ENCODE measurements at places on chromosomes 4 and X.

DNA sequence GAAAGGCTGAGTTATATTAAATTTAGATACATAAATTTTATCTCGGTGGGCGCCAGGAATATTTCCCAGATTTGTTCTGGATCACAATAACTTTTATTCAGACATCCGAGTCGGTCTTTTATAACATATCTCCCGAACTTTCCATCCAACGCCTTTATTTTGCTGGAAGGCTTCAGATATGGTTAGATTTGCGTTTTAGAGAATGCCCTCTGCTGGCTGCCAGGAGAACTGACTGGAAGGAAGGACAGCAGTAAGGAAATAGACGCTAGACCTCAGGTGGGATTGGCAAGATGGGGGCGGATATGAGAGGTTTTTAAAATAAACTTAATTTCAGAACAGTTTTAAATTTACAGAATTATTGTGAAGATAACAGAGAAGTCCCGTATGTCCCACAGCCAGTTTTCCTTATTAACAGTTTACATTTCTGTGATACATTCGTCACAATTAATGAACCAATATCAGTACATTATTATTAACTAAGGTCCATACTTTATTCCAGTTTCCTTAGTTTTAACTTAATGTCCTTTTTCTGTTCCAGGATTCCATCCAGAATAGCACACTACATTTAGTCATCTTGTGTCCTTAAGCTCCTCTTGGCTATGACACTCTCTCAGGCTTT is 4.6 kb upstream of the KANTR start:
- peak; percentile 45 for DNase-seq

GRCh38 chrX:19291086-19291485 is 52.6 kb upstream of the PDHA1 start:
- DNase-seq: no peak

DNA sequence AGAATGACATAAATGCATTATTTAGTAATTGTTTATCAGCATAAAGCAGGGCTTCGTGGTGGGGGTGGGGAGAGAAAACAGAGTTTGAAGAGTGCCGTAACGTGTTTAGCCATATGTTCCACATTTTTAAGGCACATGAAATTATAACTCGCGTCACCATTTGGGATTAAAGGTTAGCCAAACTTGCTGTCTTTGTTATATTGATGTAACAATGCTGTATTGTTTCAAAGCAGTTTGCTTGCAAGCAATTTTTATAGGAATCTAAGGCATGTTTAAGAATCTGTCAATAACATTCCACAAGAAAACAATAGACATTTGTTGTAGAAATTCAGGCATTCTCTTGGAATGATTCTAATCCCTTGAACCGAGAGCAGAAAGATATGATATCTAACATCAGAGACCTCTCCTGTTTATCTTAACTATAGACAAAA is 78.3 kb downstream of the CLDN22 start:
- peak; percentile 47 for DNase-seq

DNA sequence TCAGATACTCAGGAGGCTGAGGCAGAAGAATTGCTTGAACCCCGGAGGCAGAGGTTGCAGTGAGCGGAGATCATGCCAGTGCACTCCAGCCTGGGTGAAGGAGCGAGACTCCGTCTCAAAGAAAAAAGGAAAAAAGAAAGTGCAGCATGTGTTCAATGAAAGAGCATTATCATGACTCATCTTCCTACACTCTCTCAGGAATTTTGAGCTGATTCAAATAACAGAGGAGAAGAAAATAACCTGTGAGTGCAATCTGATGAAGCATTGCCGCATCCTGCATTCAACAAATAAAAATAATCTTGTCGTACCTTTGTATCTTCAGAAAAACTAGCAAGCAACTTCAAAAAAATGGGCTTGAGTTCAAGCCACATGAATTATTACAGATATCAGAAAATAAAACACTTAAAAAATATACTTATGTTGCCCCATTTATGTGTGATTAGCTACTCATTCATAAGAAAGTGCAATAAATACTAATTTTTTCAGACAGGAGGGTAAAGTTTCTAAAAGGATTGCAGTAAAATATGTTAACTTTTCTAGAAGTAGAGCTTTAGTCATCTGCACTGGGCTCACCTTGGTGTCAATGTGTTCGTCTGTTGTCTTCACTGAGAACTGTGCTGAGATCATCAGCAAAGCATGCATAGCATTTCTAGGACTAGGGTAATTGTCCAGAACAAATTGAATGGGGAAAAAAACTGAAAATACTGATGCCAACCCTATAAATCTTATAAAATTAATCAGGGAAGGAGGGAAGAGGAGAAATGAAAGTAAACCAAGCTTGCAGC is 90.4 kb upstream of the VCX3B start:
- no peak for DNase-seq

GRCh38 chrX:153530411-153531129 is 13.1 kb downstream of the ATP2B3 start:
- DNase-seq: no peak

DNA sequence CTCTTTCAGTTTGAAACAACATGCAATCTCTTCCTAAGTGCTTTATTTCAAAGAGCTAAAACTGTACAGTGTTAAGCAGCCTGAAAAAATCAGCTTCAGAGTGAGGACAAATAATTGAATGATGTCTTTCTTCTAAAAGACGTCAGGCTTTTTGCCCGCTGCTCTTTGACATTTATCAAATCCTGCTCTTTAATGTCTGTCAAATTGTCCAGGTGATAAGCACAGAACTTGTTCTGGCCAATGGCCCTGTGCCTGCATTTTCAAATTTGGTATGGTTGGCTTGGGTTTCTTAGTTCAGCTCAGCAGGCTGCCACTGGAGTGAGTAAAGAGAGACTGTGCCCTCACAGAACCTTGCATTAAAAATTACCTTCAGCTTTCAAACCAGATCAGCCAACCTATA is 712.9 kb upstream of the LCORL start:
- no peak for DNase-seq

GRCh38 chr4:3358656-3359055 is 65.8 kb downstream of the RGS12 start:
- no peak for DNase-seq

- no peak for DNase-seq
Observed at GRCh38 chr4:121050300-121050699, 22.0 kb downstream of the NDNF start.

- DNase-seq: no peak
Observed at GRCh38 chr4:123088501-123088900, 166.1 kb upstream of the NUDT6 start.

DNA sequence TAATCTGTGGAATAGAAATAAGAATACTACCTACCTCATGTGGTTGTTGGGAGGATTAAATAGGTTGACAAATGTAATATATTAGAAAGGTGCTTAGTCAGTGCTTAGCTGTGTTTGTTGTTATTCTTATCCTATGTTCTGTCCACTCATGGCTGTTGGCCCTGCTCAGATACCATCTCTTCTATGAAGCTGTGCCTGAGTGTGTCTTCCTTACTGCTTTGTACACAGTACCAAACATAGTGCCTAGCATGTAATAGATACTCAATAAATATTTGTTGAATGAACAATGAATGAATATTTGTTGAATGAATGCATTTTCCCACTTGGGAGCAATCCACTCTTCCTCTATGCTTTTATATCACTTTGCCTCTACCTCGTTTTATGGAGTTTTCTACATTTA is 57.2 kb downstream of the NHS start:
- DNase-seq: no peak

GRCh38 chrX:2581296-2581695 is 80.5 kb upstream of the DHRSX start:
- no peak for DNase-seq

- DNase-seq: no peak
Observed at GRCh38 chrX:131918839-131919238, 104.3 kb upstream of the STK26 start.

- no peak for DNase-seq
Observed at GRCh38 chr4:63349674-63350025, 1059.6 kb downstream of the TECRL start.

DNA sequence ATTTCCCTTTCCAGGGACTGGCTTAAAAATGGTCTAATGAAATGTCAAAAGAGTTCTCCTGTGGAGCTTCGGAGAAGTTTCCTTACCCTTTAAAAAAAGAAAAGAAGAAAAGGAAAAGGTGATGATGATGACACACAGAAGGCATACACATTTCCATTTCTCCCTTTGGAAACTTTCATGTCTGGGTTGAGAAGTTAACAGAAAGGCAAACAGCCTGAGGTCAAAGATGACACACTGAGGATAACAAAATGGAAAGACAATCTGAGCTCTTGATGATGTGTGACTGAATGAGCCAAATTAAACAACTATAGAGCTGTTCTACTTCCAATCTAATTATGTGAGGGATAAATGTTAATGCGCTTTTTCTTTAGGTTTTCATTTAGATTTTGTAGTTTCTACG is 32.2 kb downstream of the NFXL1 start:
- no peak for DNase-seq

DNA sequence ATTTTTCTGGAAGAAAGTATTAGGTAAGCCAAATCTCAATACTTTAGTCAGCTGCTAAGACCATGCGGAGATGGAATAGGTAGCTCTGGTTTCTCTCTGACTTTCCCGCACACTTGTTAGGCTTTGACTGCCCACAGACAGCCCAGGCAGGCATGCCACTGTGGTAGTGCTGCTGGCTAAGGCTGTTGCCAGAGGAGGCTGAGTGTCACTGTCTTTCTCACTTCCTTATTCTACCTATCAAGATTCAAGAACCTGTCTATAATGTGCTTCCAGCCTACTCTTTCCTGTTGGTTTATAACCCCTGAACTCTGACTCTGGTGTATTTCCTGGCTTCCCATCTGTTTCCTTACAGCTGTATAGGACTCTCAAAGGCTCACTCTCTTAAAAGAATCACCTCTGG is 81.8 kb upstream of the TRPC5 start:
- DNase-seq: no peak

DNA sequence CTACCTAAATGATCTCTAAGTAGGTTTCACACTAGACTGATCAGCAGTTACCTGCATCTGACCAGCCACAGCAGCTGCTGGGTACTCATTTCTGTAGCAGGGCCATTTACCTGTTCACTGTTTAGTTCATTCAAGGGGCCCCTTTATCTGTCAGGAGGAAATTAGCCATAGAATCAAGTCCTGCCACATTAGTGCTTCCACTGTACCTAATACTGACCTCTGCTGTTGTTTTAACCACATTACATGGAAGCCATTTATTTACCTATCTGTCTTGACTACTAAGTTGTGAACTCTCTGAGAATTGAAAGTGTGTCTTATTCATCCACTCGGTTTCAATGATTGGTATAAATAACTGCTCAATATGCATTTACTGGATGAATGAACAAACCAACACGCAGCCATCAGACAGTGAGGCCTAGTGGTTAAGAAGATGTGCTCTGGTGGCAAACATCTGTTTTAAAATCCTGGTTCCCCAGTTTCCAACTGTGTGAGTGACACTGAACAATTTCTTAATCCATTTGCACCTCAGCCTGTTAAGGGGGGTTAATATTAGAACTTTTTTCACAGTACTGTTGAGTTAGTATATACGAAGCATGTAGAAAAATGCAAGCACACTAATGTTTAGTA is 30.0 kb upstream of the ANXA5 start:
- peak; percentile 79 for DNase-seq

- DNase-seq: no peak
Observed at GRCh38 chr4:76226418-76226817, 12.8 kb upstream of the SCARB2 start.
